ENCODE measurements at places on chromosomes 1 and 21. TPM values are rescaled to one million over a fixed set of nuclear protein-coding genes. Genes with fewer than 3 reads are reported as not detected.

CELA2B gene
- not detected for total RNA-seq

GJA5 gene
- 0.26 TPM for total RNA-seq

MYCL gene
- 0.38 TPM for total RNA-seq

HSPA6 gene
- 1.5 TPM for total RNA-seq

LCE1C gene
- not detected for total RNA-seq
